ENCODE measurements at places on chromosomes 6 and 20. TPM values are rescaled to one million over a fixed set of nuclear protein-coding genes. Genes with fewer than 3 reads are reported as not detected.

The MOXD1 gene
- 30.8 TPM for total RNA-seq

The DEF6 gene
- total RNA-seq: 22.1 TPM

The EDN1 gene
- 112 TPM for total RNA-seq

The OVOL2 gene
- total RNA-seq: 11.2 TPM

The SLC22A3 gene
- 65.0 TPM for total RNA-seq

The HINT3 gene
- total RNA-seq: 22.3 TPM

The TTI1 gene
- total RNA-seq: 33.8 TPM

The NEDD9 gene
- 158 TPM for total RNA-seq

The PPIL4 gene
- total RNA-seq: 52.3 TPM

The CLPSL1 gene
- total RNA-seq: not detected

The ZNF165 gene
- 4.0 TPM for total RNA-seq

The MYO6 gene
- total RNA-seq: 100 TPM

The DEK gene
- 69.5 TPM for total RNA-seq

The RGS17 gene
- 0.64 TPM for total RNA-seq

The BPIFB2 gene
- total RNA-seq: 2.3 TPM

The PDYN gene
- not detected for total RNA-seq

The TNF gene
- total RNA-seq: 0.23 TPM

The LTA gene
- total RNA-seq: 1.2 TPM

The TMEM200A gene
- 6.5 TPM for total RNA-seq

The CUL9 gene
- total RNA-seq: 45.6 TPM

The CDH4 gene
- total RNA-seq: 0.43 TPM

All from lung (tissue), 17 donors.